HL-60 (cell line): ENCODE measurements at places on chromosomes 3 and 15.

GRCh38 chr3:174444391-174444790 is 414.7 kb upstream of the NAALADL2 start:
- DNase-seq: peak; percentile 15

DNA sequence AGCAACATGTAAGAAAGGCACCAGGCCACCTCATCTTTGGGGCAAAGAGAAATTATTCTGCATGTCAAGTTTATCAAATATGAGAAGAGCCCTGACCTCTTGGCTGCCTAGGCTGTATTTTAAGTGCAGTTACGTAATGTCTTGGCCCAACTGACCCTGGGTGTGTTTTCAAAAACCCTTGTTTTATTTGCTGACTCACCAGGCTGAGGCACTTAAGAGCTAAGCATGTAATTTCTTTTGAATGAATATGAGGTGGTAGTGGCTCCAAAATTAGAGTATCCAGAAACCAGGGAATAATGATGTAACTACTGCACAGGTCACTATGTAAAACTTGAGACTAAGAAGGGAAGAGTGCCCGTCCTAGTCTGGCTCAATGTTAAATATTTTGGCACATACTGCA is 24.3 kb downstream of the PGPEP1L start:
- peak; percentile 25 for DNase-seq

DNA sequence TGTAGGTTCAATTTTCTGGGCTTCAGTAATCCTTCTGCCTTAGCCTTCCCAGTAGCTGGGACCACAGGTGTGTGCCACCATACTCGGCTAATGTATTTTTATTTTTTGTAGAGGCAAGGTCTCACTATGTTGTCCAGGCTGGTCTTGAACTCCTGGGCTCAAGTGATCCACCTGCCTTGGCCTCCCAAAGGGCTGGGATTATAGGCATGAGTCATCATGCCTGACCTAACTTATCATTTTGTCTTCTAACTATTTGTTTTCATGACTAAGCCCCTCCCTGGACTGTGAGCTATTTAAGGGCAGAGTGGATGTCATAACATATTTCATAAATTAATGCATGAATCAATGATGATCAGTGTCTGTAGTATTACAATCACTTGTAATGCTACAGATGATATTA is 56.1 kb upstream of the PIAS1 start:
- no peak for DNase-seq

DNA sequence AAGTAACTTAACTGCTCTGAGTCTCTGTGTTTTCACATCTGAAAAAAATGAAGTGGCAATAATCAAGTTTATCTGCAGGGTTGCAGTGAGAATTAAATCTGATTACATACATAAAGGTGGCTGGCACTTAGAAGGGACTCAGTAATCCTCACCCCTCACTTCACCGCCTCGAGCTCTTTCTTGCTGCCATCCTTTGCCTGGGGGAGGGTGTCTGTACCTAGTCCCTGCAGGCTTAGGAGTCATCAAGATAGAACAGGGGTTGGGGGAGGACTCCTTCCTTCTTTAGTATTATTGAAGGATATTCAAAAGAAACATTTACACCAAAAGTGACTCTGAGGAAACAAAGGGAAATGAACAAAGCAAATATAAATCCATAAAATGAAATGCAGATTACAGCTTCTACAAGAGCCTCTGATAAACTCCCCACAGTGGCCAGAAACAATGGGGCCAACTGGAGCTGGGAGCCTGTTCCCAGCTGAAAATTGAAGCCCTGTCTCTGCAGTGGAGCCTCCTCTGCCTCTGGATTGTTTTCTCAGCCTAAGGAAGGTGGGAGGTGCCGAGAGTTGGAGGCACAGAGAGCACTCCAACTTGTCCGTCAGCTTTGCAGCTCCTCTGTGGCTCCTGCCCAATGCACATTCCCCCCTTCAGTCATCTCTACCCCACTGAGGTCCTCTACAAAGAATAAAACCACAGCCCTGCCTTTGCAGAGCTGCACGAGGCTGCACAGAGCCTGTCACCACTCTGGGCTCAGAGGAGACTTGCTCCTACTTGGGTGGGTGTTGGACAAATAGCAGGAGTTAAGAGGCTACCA is 41.8 kb downstream of the CRYGS start:
- peak; percentile 19 for DNase-seq

DNA sequence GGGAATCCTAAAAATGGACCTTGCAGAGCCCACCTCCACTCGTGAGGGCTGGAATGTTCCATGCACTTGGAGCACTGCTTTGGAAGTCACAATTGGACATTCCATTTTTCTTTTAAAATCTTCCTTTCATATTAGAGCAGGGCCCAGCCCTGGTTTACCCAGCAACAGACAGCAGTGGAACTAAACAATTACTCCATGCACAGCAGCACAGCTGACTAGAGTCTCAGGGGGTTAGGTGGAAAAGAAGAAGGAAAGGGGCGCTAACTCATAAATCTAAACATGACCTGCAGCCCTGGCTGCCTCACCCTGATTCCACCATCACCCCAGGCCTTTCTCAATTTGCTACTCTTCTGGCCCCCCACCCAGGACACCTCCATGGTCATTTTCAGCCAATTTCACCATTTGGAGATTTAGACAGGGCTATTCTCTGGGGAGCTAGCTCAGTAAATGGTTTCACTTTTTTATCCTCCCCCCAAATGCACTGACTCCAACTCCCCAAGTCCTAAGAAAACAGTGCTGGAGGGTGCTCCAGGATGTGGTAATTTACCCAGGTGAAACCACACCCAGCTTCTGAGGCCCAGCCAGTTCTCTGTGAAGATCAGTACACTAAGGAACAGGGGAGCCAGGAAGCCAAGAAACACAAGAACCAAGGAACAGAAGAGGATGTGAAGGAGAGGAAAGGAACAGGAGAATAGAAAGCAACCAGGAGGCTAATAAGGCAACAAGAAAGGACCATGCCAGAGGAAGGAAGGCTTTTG is 1.6 kb upstream of the LRRC31 start:
- no peak for DNase-seq

- no peak for DNase-seq
Measured at GRCh38 chr3:170267793-170268192, 45.6 kb downstream of the PRKCI start.

DNA sequence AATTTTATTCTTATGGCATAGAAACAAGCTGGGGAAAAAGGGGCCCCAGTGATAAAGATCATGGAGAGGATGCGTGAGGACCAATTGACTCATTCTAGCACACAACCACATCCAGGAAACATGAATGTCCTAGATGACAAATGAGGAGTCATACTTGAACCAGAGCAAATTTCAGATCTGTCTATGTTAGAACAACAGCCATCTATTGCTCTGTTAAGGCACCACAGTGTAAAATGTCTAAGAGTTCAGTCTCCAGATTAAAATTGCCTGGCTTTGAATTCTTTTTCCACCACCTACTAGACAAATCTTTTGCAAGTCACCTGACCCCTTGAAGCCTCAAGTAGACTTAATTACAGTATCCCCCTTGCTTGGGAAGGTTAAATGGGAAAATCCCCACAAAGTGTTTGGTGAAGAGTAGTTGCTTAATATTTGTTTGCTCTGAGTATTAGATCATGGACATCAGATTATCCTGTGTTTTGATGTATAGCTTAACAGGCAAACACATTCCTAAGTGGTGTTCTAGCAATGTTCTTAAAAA is 258.7 kb upstream of the TGFBR2 start:
- no peak for DNase-seq

GRCh38 chr3:107217172-107217571 is 160.1 kb upstream of the CCDC54 start:
- DNase-seq: no peak

DNA sequence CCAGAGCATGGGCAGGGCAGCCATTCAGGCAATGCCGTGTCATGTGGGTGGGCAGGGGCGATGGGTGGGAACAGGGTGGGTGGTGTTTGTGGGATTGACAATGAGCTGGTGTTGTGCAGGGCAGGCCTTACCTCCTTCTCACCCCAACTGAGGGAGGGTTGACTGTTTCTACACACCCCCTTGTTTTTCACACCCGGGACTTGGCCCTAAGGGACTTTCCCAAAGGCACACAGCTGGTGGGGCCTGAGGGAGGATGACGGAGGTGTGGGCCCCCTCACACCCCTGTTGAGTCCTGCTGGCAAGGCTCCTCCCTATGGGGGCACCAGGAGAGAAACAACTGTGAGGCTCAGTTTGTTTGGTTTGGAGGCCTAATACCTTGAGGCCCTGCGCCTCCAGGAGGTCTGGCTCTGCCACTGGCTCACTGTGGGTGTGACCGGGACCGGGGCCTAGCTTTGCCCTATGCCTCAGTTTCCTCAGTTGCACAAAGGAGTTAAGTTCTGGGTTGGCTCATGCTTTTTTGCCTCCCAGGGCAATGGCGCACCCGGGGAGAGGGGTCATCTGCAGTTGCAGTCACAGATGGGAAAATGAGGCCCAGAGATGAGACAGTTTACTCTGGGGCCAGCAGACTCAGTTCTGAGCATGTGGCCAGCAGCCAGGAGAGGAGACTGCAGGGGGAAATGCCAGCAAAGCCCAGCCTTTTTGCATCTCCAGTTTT is 5.1 kb upstream of the DNAH1 start:
- DNase-seq: no peak

GRCh38 chr3:104556372-104557078 is 810.2 kb upstream of the ALCAM start:
- DNase-seq: peak; percentile 38

DNA sequence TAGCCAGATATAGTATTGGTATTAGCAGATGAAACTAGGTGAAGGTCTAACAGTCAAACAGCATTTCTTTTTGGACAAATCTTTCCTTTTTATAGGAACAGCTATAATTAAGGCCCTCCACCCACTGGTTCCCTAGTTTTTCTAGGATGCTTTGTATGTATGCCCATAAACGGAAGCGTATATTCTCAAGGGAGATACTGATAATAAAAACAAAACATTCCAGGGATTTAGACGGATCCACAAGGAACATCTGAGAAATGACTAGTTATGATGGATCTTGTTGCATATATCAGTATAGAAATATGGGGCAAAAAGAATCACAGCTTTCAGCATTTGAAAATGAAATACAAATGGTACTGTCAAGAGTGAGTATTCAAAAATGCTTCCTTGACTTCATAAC is 22.5 kb downstream of the LRRC28 start:
- DNase-seq: no peak

DNA sequence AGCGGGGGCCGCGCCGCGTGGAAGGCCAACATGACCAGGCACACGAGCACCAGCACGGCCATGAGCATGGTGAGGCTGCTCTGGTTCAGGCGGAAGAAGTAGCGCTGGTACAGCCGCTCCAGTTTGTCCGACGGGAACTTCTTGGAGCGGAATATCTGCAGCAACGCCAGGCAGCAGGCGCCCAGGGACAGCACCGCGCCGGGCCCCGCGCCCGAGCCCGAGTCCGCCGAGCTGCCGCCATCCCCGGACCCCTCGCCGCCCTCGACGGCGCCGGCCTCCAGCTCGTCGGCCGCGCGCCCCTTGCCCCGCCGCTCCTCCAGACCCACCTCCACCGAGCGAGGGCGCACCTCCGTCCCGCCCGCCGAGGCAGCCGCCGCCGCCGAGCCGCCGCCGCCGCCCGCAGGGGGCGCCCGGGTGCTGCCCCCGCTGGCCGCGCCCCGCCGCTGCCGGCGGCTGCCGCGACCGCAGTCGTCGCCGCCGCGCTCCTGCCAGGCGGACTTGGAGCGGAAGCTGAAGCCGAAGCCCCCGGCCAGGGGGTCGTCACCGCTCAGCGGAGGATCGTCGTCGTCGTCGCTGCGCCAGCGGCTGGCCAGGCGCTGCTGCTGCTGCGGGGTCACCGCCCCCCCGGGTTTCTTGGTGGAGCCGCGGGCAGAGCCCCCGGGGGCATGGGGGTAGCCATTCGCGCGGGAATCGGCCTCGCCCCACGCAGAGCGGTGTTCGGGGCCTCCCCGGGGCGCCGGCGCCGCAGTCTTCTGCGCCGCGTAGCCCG is 957 bp downstream of the ADCY5 start:
- DNase-seq: peak; percentile 5

DNA sequence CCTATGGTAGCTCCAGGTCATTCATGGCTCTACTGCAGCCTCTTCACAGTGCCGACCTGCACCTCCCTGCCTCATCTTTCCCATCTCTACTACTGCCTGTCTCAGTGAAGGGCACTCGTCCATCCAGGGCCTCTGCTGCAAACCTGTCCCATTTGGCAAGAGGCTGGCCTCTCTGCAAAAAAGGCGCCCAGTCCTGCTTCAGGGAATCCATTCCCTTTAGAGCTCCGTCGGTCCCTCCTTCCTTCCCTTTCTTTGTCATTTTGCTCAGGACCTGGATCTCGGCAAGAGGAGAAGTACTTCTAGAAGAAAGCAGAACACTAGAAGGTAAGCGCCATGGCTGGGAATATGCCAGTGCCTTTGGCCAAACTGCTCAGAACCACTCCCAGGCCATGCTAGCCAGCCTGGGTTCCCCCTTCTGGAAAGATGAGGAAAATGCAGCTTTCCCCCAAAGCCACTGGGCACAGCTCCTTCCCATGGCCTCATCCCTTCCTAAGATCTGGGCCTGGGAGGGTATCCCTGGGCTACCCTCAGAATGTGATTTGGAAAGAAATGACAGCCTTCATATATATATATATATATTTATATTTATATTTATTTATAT is 6.4 kb upstream of the ISL2 start:
- no peak for DNase-seq

- no peak for DNase-seq
Measured at GRCh38 chr3:140247775-140248174, 312.8 kb downstream of the CLSTN2 start.

- peak; percentile 35 for DNase-seq
Measured at GRCh38 chr3:50226888-50227389, 9.1 kb upstream of the GNAI2 start.

- no peak for DNase-seq
Measured at GRCh38 chr15:95590533-95591044, 739.9 kb upstream of the NR2F2 start.

DNA sequence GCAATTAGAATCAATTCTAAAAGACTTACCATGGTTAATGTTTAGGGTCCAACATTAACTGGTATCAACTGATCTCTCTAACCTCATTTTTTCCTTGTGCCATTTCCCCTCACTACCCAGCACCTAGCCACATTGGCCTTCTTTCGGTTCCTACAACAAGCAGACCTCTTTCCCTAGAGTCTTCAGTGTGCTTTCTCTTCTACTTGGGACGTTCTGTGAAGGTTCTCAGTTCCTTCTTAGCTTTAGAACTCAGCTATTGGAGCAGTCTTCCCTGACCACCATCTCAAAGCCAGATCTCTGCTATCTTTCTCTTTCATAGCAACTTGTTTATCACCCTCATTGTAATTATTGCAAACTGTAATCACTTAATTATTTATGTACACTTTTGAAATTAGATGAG is 31.5 kb upstream of the MINDY4B start:
- no peak for DNase-seq
